Ascending aorta (tissue), 2 donors: ENCODE measurements at places on chromosomes 2 and 18. TPM values are rescaled to one million over a fixed set of nuclear protein-coding genes. Genes with fewer than 3 reads are reported as not detected.
A peak's percentile ranks its signal among the peaks of the same experiment; 100 is the strongest.

GRCh38 chr2:238855891-238856580 is 8.2 kb downstream of the TWIST2 start:
- no peak for DNase-seq
- no peak overlapping the region for H3K4me3 ChIP-seq

GRCh38 chr2:28338831-28339321 is 53.8 kb upstream of the FOSL2 start:
- DNase-seq: no peak
- no peak overlapping the region for H3K4me3 ChIP-seq
- H3K4me1 ChIP-seq: peaks cover 14% of the 10 kb centered on the region
- H3K27ac ChIP-seq: peak overlapping the region; percentile 57

DNA sequence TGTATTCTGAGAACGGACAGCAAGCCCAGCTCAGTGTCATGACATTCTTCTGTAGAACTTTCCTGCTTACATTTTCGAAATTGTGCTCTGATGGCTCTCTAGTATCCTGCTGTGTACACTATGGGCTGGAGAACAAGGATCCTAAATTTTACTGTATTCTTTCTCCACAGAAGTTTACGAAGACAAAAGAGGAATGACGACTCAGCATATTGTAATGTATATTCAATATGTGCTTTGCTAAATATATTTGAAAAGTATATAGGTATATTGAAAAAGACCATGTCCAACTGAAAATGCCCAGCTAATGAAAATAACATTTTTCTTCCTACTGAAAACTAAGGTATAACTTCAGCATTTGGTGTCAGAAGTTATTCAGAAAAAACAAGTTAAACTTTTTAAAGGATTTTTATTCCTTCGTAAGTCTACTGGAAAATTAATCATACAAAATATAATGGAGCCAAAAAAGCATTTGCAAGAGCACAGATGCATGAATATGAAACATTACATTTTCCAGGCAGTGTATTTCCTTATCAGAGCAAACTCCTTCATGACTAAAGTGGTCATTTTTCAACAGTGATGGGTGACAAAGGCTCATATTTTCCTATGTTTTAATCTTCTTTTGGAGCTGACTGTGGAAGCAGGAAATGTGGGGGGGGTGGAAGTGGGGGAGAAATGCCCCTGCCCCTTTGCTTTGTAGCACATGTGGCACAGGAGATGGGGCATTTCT is 143.8 kb upstream of the THUMPD2 start:
- no peak for DNase-seq
- no peaks in the 10 kb centered on the region for H3K27me3 ChIP-seq
- H3K4me1 ChIP-seq: no peaks in the 10 kb centered on the region
- H3K4me3 ChIP-seq: no peak overlapping the region
- H3K36me3 ChIP-seq: no peaks in the 10 kb centered on the region

DNA sequence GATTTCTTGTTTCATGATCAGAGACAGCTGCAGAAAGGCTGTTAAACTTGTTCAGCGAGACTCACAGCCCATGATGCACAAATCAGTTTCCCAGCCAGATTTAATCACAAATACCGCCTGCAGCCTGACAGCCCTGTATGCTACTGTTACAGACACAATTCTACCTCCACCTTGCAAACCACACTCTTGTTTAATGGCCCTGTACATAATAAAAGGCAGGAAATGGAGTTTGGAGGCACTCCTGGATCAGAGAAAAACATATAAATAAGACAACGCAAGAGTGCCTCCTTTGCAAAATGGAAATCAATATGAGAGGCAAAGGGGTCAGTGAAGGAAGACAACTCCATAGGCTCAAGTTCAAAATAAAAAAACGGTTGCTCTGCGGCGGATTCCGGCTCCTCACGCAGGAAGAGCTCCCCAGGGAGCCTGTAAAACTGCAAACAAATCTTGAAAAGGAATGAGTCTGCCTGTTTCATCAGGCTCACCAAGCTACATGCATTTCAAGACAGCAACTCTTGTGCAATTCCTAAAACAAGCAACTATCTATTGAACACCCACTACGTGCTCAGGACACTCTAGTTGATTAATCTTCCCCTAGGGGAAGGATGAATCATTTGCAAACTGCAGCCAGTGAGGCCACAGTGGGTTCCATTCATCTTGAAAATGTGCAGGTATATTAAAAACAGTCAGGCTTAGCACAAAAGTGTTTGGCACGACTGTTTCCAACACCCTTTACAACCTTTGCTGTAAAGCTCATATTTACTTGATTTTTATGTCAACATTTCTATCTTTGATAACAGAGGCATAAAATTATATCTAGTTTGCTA is 37.5 kb downstream of the TBC1D8 start:
- no peak overlapping the region for H3K27ac ChIP-seq
- no peak overlapping the region for H3K4me3 ChIP-seq
- no peaks in the 10 kb centered on the region for H3K36me3 ChIP-seq
- H3K27me3 ChIP-seq: no peaks in the 10 kb centered on the region
- DNase-seq: no peak
- H3K4me1 ChIP-seq: no peaks in the 10 kb centered on the region

Gene ASB18
- total RNA-seq: not detected

Gene COL5A2
- total RNA-seq: 64.2 TPM
